ENCODE measurements at places on chromosomes 6 and 20.

DNA sequence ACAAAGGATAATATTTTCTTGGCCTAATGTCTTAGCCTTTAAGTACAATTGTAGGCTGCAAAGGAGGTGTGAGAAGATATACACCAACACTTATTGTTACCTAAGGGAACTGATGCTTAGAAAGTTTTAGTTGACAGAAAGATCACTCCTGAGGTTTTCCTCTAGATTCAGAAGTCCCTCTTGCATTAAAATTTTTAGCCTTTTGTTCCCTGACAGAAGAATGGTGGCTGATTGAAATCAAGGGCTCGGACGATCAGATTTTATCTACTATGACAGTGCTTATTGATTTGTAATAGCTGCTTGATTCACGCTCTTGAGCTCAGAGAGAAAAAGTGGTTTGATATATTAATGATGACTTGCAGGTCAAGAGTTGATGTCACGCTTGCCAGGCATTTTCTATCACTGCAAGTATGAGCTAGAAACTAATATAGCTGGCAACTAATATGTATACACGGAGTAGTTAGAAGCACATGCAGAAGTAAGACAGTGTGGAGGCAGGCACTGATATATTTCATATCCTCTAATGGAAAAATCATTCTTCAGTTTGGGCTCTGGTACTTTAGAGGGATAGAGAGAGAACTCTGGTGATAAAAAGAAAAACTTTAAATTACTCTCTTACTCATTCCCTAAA lies 246.6 kb upstream of the ID4 start:
- no peak for DNase-seq

DNA sequence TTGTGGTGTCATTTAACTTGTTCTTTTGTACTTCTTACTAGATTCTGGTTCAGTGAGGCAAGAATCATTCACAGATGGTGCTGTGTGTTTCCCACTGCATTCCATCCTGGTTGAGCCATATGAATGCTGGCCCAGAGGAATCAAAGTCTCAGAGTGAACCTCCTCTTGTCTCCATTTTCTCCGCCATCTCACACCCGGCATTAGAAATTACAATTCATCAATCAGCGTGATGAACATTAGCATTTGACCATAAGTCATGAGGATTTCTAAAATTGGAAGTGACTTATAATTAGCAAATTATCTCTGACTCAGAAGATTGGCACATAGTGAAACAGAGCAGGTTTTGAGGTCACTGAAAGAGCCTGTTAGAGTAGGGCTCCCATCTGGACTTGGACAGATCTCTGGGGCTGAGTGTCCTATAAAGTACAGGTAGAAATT lies 25.2 kb downstream of the TNFAIP3 start:
- no peak for DNase-seq

GRCh38 chr6:37731888-37732287 lies 34.2 kb upstream of the MDGA1 start:
- peak; percentile 62 for DNase-seq

DNA sequence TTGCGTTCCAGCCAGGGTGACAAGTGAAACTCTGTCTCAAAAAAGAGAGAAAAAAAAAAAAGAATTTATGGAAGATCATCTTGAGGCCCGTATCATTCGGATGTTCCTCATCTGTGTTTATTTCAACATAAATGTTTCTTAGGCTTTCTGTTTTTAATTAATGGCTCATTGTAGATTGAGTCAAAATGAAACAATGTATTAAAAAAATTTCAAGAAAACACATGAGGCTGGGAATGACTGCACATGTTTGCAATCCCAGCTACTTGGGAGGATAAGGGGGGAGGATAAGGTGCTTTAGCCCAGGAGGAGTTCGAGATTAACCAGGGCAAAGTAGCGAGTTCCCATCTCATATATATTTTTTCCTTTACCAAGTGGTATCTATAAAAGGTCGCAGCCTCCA lies 47.3 kb downstream of the ITCH start:
- no peak for DNase-seq

DNA sequence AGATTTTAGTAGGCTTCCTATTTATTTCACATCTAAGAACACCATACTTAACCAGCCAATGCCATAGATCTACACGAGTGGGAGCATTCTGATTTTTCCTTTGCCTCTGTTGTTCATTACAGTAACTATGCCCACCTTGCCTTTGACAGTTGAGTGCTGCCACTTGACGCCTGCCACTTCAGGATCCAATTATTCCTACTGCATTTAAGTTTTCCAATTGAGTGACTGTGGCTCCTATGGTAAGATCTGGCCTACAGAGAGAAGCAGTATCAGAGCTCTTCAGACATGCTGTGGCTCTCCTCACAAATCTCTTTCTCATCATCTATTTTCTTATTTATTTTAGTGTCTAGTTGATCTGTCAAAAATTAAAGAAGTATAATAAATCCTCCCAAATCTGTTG lies 403.0 kb upstream of the SPTLC3 start:
- DNase-seq: no peak

DNA sequence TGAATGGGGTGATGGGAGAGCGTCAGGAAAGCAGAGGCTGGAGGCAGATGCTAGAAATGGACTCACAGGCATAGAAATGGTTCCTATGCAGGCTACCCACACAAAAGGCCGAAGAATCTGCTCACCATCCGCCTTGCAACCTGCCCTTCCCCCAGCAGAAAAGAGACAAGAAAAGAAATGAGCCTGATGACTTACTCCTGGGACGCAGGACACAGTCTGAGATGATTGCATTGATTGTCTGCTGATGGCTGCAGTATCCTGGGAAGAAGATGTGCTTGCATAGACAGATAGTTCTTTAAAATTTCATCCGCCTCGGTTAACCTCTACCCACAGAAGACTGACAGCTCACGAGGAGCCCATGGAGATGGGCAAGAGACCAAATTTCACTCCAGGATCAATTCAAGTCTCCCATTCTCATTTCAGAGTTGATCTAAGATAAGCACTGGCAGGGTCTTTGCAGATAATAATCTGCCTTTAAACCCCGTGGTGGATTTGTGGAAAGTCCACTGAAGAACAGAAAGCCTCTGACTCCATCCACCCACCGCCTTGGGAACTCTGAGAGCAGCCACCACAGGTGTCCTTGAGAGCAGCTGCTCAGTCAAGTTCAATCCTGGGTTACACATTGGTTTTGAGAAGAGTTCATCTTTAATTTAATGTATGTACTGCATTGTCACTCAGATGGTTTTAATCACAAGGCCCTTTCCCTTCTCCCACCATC lies 7.2 kb downstream of the AGPAT4 start:
- no peak for DNase-seq

DNA sequence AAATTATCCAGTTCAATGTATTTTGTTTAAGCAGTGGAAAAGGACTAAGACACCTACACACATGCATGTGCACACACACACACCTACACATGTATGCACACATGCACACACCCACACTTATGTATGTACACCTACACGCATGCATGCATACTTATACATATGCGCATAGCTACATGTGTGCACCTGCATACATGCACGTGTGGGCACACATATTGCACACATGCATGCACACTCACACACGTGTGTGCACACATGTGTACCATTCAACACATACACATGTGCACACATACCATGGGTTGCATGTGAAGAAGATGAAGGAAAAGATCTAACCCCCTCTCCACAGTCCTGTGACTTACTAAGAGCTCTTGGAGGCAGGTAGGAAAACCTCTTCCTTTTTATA lies 122.0 kb upstream of the MAFB start:
- DNase-seq: no peak

DNA sequence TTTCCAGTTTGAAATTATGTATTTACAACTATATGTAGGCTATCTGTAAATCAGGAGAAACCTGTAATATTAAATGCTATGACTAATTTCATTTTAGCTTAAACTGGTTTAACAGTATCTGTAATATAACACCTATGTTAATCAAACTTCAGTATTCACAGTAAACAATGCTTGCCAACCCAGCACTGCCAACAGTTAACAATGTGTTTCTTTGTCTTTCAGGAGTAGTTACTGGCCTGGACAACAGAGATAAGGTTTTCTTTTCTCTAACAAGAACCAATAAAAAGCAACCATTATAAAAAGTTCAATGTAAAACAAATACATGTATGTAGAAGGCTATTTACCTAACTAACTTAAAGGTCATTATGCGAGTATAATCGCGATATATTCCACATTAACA lies 158.8 kb downstream of the CDK19 start:
- DNase-seq: no peak

GRCh38 chr6:152651986-152652385 lies 14.8 kb upstream of the SYNE1 start:
- no peak for DNase-seq

GRCh38 chr6:124676033-124676432 lies 286.2 kb upstream of the RNF217 start:
- DNase-seq: no peak

- peak; percentile 14 for DNase-seq
Measured at GRCh38 chr20:49037962-49038387, 8.1 kb upstream of the CSE1L start.

DNA sequence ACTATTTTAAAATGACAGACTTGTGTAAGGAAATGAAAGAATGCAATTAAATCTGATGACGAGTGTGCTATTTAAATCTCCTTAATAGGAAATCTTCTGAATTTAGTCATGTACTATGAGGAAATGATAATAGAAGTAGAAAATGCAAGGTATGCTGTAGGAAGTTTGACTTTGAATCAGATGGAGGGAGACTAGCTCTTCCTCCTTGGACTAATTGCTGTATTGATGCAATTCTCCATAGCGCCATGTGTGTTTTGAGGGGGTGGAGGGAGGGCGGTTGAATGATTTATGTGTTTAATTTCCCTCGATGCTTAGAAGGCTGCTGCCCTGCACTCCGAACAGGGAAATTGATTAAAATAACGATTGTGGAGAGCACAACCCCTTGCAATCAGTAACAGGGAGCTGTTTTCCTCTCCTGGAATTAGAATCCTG lies 214.4 kb upstream of the PRND start:
- no peak for DNase-seq

GRCh38 chr6:91155129-91155785 lies 568.4 kb upstream of the MAP3K7 start:
- DNase-seq: no peak

GRCh38 chr6:36442103-36442670 lies 467 bp downstream of the PXT1 start:
- DNase-seq: no peak

- DNase-seq: no peak
Measured at GRCh38 chr6:71459162-71459561, 170.6 kb downstream of the OGFRL1 start.

- no peak for DNase-seq
Measured at GRCh38 chr20:24138196-24138857, 149.7 kb upstream of the GGTLC1 start.

GRCh38 chr20:35106827-35107380 lies 14.3 kb upstream of the TRPC4AP start:
- DNase-seq: no peak

DNA sequence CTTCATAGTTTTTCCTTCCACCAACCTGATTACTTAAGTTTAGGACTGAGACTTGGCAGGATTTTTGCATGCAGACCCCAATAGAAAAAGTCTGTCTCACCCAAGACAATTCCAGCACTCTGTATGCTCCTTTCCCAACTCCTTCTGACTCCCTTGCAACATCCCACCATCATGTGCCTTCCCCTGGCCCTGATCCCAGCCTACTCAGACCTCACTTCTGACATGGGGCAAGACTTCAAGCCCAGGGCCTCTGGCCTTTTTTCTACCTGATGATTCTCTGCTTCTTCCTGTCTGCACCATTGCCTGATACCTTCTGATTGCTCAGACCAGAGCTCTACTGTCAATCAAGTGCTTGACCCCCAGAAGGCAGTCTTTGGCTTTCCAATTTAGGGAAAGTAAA lies 96.6 kb downstream of the HAO1 start:
- no peak for DNase-seq

- DNase-seq: no peak
Measured at GRCh38 chr6:170212051-170212756, 78.7 kb downstream of the DLL1 start.

GRCh38 chr6:128252341-128253176 lies 267.8 kb downstream of the PTPRK start:
- no peak for DNase-seq

- DNase-seq: no peak
Measured at GRCh38 chr20:26207237-26207966, 510.7 kb upstream of the ZNF337 start.

GRCh38 chr6:107655864-107656263 lies 165.9 kb downstream of the SOBP start:
- DNase-seq: no peak

- no peak for DNase-seq
Measured at GRCh38 chr6:148273962-148274752, 68.5 kb upstream of the SASH1 start.

DNA sequence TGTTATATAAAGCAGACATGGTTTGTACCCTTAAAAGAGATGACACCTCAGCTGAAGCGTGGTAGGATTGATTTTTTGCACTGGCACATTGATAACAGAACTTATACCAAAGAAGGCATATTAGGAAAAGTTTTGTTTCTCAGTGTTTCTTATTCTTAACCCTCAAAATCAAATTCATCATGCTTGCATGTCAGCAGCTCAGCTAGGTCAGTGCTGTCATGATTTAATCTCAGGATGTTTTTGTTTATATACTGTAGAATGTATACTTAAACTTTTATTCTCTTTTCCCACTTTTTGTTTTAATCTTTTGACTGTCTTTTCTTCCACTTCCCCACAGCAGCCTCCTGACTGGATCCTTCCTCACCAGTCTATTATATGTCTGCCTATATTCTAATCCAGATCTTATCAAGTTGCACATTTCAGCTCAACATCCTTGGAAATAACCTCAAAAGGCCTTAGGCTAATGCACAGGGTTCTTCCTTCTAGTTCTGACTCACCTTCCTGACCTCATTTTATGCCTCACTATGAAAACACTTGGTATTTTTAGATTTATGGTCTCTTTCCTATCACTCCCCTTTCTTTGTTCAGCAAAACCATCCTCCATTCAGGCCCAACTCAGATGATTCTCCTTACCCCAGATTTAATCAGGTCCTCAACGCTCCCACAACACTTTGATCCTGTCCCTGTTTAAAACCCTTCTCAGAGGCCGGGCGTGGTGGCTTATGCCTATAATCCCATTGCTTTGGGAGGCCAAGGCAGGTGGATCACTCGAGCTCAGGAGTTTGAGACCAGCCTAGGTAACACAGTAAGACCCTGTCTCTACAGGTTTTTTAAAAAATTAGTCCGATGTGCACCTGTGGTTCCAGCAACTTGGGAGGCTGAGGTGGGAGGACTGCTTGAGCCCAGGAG lies 7.2 kb downstream of the HEBP2 start:
- DNase-seq: no peak

GRCh38 chr6:124885171-124885570 lies 77.1 kb upstream of the RNF217 start:
- no peak for DNase-seq

- no peak for DNase-seq
Measured at GRCh38 chr6:359261-360035, 32.1 kb upstream of the IRF4 start.

Data from activated CD4-positive, alpha-beta T cell treated with anti-CD3 and anti-CD28 coated beads for 4 hours (primary cell).